HCT116 (cell line): ENCODE measurements at places on chromosomes 3 and 15. TPM values are rescaled to one million over a fixed set of nuclear protein-coding genes. Genes with fewer than 3 reads are reported as not detected.

HRG gene
- 0.42 TPM for total RNA-seq

DNA sequence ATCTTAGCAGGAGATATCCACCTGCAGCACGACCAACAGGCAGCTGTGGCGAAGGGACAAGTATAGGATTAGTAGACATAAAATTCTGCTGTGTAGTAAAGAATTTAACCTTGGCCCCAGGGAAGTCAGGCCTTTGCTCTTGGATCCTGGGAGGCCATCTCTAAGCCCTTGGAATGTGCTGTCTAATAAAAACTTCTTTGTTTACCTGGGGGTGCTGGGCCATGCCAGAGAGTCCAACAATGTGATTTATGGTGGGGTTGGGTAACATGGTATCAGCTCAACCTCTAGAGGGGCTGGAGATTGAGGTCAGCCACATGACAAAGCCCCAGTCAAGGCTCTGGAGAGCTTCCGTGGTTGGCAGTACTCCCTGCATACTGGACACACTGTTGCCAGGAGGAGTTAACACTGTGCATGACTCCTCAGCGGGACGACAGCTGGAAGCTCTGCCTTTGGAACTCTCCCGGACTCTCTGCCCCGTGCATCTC lies 52.4 kb downstream of the HEG1 start:
- no peak overlapping the region for H3K4me3 ChIP-seq
- H3K27ac ChIP-seq = no peak overlapping the region
- H3K36me3 ChIP-seq = no peaks in the 10 kb centered on the region
- H3K27me3 ChIP-seq = no peaks in the 10 kb centered on the region
- no peaks in the 10 kb centered on the region for H3K4me1 ChIP-seq
- DNase-seq = no peak

GRCh38 chr3:69320871-69321271 lies 65.0 kb downstream of the FRMD4B start:
- H3K4me1 ChIP-seq = no peaks in the 10 kb centered on the region
- no peak overlapping the region for H3K4me3 ChIP-seq
- no peaks in the 10 kb centered on the region for H3K36me3 ChIP-seq
- no peaks in the 10 kb centered on the region for H3K27me3 ChIP-seq
- H3K27ac ChIP-seq = no peak overlapping the region

- H3K4me1 ChIP-seq = no peaks in the 10 kb centered on the region
- H3K36me3 ChIP-seq = no peaks in the 10 kb centered on the region
- no peak for DNase-seq
- no peaks in the 10 kb centered on the region for H3K27me3 ChIP-seq
- no peak overlapping the region for H3K4me3 ChIP-seq
- no peak overlapping the region for H3K27ac ChIP-seq
Measured at GRCh38 chr15:39890621-39891020, 29.4 kb downstream of the GPR176 start.

DNA sequence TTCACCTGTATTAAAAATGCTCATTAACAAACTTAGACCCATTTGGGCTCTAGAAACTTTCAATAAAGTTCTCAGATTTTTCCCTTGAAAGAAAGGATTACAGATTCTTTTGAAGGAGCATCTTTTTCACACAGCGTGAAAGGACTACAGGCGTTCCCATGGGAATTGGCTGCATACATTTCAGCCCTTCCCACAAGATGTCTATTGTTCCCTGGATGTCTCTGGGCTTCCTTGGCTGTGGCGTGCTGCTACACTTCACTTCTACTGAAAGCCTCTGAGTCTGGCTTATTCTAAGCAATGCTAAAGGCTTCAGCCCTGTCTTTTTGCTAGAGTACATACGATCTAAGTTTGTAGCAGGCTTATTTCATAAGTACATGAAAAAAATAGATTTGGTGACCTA lies 1.4 kb downstream of the VEPH1 start:
- H3K4me3 ChIP-seq = no peak overlapping the region
- no peak overlapping the region for H3K27ac ChIP-seq
- no peaks in the 10 kb centered on the region for H3K27me3 ChIP-seq
- peaks cover 24% of the 10 kb centered on the region for H3K4me1 ChIP-seq
- no peak for DNase-seq

CCR3 gene
- not detected for total RNA-seq

P2RY1 gene
- 1.7 TPM for total RNA-seq

GRCh38 chr15:100090411-100090810 lies 251.4 kb downstream of the ADAMTS17 start:
- H3K36me3 ChIP-seq = no peaks in the 10 kb centered on the region
- no peak for DNase-seq
- no peaks in the 10 kb centered on the region for H3K27me3 ChIP-seq
- H3K27ac ChIP-seq = no peak overlapping the region
- no peaks in the 10 kb centered on the region for H3K4me1 ChIP-seq
- H3K4me3 ChIP-seq = no peak overlapping the region

- no peak overlapping the region for H3K27ac ChIP-seq
- H3K4me3 ChIP-seq = no peak overlapping the region
- no peaks in the 10 kb centered on the region for H3K27me3 ChIP-seq
- no peak for DNase-seq
- H3K4me1 ChIP-seq = no peaks in the 10 kb centered on the region
Measured at GRCh38 chr15:44458429-44458828, 31.0 kb downstream of the CTDSPL2 start.

HYKK gene
- total RNA-seq = 6.2 TPM

PLCH1 gene
- total RNA-seq = 3.8 TPM

DNA sequence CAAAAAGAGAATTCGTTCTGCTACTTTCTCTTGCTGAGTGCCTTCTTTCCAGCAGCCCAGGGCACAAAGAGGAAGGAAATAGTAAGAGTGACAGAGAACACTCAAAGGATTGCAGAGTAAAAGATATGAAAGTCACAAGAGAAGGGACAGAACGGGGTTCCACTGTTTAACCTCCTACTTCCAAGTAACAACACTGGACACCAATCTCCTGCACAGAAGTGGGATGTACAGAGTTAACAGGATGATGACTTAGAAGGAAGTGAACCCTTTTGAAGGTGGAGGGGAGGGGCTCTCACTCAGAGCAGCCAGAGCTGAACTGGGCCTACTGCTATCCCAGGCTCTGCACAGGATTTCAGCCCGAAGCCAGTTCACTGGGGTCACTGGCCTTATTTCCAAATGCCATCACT lies 130.1 kb upstream of the PRICKLE2 start:
- H3K36me3 ChIP-seq = no peaks in the 10 kb centered on the region
- H3K4me1 ChIP-seq = no peaks in the 10 kb centered on the region
- no peak for DNase-seq
- H3K27me3 ChIP-seq = 0 out of 2 replicates have a peak, but pooled peaks cover 5% of the 10 kb centered on the region

GOLGA6L4 gene
- total RNA-seq = 3.2 TPM

GRCh38 chr3:21067031-21067813 lies 683.8 kb downstream of the ZNF385D start:
- H3K4me1 ChIP-seq = no peaks in the 10 kb centered on the region
- no peak overlapping the region for H3K27ac ChIP-seq
- no peaks in the 10 kb centered on the region for H3K36me3 ChIP-seq
- no peak overlapping the region for H3K4me3 ChIP-seq
- H3K27me3 ChIP-seq = no peaks in the 10 kb centered on the region
- DNase-seq = no peak

C3orf80 gene
- total RNA-seq = 2.4 TPM

- H3K27ac ChIP-seq = no peak overlapping the region
- DNase-seq = no peak
- no peaks in the 10 kb centered on the region for H3K4me1 ChIP-seq
- H3K36me3 ChIP-seq = no peaks in the 10 kb centered on the region
Measured at GRCh38 chr15:68888419-68888818, 41.9 kb upstream of the SPESP1 start.

- no peak for DNase-seq
- no peak overlapping the region for H3K4me3 ChIP-seq
- H3K36me3 ChIP-seq = peaks cover 7% of the 10 kb centered on the region; the same call in 1 of the 2 replicates
- no peak overlapping the region for H3K27ac ChIP-seq
Measured at GRCh38 chr15:67556976-67557570, 14.6 kb downstream of the MAP2K5 start.

- H3K36me3 ChIP-seq = no peaks in the 10 kb centered on the region
- no peaks in the 10 kb centered on the region for H3K4me1 ChIP-seq
- no peak overlapping the region for H3K4me3 ChIP-seq
- no peak for DNase-seq
- H3K27ac ChIP-seq = no peak overlapping the region
Measured at GRCh38 chr15:80216911-80217310, 35.1 kb downstream of the CTXND1 start.

DNA sequence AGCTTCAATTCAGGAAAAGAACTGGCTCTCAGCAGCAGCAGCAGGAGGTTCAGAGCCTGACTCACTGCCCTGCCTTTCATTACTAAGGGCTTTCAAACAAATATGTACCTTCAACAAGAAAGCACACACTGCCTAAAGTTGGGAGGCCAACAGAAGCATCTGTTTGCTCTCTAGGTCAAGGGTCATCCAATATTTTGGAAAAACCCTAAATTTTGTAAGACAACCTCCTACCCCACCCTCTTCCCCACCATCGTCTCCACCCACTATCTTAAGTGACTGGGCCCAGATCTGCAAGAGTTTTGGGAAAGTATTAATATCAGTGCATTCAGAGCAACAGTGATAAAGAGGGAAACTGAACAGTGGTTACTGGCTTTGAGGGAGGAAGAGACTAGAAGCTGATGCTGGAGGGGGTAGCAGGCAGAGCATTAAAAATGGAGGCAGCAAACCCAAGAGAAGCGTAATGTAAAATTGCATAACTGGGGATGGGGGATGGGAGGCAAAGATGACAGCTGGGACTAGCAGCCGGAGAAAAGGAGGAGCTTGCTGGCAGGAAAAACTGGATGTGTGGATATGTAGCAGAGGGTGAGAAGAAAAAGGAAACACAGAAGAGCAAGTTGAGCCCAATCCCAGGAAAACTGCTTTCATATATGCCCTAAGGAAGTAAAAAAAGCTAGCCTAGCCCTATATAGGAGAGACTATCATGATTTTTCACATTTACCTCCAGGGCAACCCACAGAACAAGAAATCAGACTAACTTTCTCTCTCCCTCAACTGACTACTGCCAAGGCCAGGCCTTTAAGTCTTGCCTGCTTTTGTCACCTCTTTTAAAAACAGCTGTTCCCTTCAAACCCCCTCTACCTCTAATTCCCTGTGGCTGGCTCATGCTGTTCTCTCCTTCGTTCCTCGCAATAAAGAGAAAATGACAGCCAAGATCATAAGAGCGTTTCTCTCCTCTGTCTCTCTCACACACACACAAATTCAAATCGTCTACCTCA lies 31.4 kb downstream of the NPTN start:
- no peak overlapping the region for H3K4me3 ChIP-seq
- no peaks in the 10 kb centered on the region for H3K36me3 ChIP-seq
- H3K4me1 ChIP-seq = peaks cover 23% of the 10 kb centered on the region
- no peak overlapping the region for H3K27ac ChIP-seq
- H3K27me3 ChIP-seq = no peaks in the 10 kb centered on the region

DNA sequence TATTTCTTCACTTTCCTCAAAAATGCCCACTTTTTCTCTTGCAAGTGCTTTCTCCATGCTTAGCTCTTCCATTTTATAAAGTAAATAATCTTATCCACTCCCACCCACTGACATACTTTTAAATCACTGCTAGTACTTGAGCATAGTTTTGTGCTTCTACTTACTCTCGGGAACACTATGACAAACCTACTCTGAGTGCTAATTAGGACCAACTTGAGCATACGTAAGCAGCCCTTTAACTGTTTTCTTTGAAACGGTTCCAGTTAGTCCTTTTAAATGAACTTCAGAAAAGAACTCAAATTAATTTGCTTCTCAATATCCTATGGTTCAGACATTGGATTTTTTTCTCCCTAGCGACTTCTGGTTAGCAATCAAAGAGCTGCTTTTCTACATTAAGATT lies 280.0 kb upstream of the SOX2 start:
- no peak overlapping the region for H3K27ac ChIP-seq
- H3K4me1 ChIP-seq = no peaks in the 10 kb centered on the region
- H3K4me3 ChIP-seq = no peak overlapping the region
- DNase-seq = no peak
- peaks cover 56% of the 10 kb centered on the region for H3K27me3 ChIP-seq
- H3K36me3 ChIP-seq = no peaks in the 10 kb centered on the region

UBL7 gene
- 65.3 TPM for total RNA-seq

- H3K4me1 ChIP-seq = peaks cover 17% of the 10 kb centered on the region; the same call in 1 of the 2 replicates
- no peak overlapping the region for H3K4me3 ChIP-seq
- no peaks in the 10 kb centered on the region for H3K36me3 ChIP-seq
- no peak overlapping the region for H3K27ac ChIP-seq
Measured at GRCh38 chr15:36594556-36595090, 15.2 kb downstream of the CDIN1 start.

DNA sequence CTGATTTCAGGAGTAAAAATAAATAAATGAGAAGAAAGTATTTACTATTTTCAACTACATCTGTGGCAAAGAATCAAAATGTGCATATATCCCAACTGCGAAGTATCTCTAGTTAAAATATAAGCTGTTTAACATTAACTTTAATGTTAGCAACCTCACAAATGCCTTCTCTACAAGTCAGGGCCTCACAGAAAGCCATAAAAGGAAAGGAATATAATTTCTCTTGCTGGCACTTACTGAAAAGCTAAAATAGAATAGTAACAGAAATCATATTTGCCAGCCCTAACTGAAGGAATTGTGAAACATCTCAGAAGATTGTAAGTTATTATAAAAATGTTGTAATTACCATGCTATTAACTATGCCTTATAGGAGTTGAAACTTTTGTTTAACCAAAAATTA lies 65.1 kb upstream of the MBNL1 start:
- no peaks in the 10 kb centered on the region for H3K27me3 ChIP-seq
- no peak overlapping the region for H3K4me3 ChIP-seq
- no peak for DNase-seq
- H3K4me1 ChIP-seq = no peaks in the 10 kb centered on the region
- no peak overlapping the region for H3K27ac ChIP-seq

GRCh38 chr3:16498130-16498890 lies 15.2 kb downstream of the RFTN1 start:
- no peak overlapping the region for H3K4me3 ChIP-seq
- no peaks in the 10 kb centered on the region for H3K36me3 ChIP-seq
- no peaks in the 10 kb centered on the region for H3K27me3 ChIP-seq
- no peaks in the 10 kb centered on the region for H3K4me1 ChIP-seq
- no peak overlapping the region for H3K27ac ChIP-seq

- no peaks in the 10 kb centered on the region for H3K36me3 ChIP-seq
- DNase-seq = no peak
- no peak overlapping the region for H3K27ac ChIP-seq
Measured at GRCh38 chr3:123518892-123519485, 65.9 kb downstream of the HACD2 start.

- DNase-seq = no peak
- no peaks in the 10 kb centered on the region for H3K36me3 ChIP-seq
- H3K4me3 ChIP-seq = no peak overlapping the region
- H3K27ac ChIP-seq = no peak overlapping the region
- peaks cover 9% of the 10 kb centered on the region; the same call in 1 of the 2 replicates for H3K4me1 ChIP-seq
Measured at GRCh38 chr3:123695152-123695551, 110.3 kb upstream of the HACD2 start.

DNA sequence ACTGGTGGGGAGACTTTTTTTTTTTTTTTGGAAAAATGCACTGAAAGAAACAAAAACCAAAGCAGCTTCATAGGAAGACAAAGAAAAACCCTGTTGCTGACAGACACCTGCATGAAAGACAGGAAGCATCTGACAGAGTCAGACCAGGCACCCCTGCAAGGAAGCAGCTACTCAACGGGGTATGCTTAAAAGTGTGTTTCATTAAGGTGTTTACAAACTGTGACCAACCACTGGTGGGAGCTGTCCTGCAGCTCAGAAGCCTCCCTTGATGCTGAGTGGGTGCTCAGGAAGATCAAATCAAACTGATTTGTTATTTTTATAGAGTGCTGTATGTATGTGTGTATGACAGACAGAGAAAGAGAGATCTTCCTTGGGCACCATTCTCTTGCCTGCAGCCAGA lies 34.7 kb upstream of the AGBL1 start:
- no peaks in the 10 kb centered on the region for H3K4me1 ChIP-seq
- 0 out of 2 replicates have a peak, but pooled peaks cover 3% of the 10 kb centered on the region for H3K27me3 ChIP-seq
- no peak for DNase-seq
- H3K36me3 ChIP-seq = no peaks in the 10 kb centered on the region
- no peak overlapping the region for H3K27ac ChIP-seq

CELF6 gene
- total RNA-seq = 0.52 TPM
